AG09309 (cell line): ENCODE measurements at places on chromosomes 12 and 14.

DNA sequence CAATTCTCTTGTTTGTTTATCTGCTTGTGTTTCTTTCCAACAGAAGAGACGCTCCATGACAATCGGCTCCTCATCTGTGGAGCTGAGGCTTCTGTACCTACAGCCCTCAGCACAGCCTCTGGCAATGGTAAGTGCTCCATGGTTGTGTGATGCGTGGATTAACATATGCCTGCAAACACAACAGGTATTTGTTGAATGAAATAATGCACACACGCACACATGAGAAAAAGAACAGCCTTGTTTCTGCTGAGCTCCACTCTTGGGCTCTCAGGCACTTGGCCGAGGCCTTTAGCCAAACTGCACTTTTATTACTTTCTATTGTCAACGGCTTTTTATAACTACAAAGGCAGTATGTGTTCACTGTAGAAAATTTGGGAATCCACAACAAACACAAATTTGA is 120.4 kb upstream of the TMCC3 start:
- no peak for DNase-seq

GRCh38 chr12:44015333-44015941 is 179.6 kb downstream of the TMEM117 start:
- DNase-seq, result peak; percentile 37

- DNase-seq, result no peak
Measured at GRCh38 chr14:61113561-61114225, 132.6 kb downstream of the SLC38A6 start.

- DNase-seq, result peak; percentile 29
Measured at GRCh38 chr14:55780156-55780946, 200.3 kb downstream of the KTN1 start.

- DNase-seq, result no peak
Measured at GRCh38 chr12:92416385-92416812, 270.8 kb upstream of the BTG1 start.

DNA sequence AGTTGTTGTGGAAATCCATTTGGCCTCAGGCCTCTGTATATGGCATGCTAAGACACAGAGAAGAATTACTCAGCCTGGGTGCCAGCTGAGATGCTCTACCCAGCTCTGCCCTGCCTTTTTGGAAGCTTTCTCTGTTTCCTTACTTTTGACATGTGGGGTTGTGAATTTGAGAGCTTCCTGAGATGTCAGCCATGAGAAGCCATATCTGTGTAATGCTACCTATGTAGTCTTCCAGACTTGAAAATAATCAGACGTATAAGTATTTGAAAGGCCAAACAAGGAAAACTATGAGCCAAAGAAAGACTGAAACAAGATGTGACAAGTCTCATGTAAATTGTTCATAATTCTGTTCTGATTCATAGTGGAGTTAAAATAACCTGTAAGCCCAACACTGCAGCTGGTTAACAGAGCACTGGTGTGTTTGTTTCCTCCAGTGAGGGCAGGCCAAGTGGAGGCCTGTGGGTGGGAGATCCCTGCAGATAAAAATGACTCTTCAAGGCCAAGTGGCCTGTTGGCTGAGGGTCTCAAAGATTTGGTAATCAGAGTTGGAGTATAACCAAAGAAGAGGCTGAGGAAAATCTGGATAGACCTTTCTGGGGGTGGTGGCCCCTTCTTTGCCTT is 94.0 kb downstream of the TMX1 start:
- DNase-seq, result no peak

DNA sequence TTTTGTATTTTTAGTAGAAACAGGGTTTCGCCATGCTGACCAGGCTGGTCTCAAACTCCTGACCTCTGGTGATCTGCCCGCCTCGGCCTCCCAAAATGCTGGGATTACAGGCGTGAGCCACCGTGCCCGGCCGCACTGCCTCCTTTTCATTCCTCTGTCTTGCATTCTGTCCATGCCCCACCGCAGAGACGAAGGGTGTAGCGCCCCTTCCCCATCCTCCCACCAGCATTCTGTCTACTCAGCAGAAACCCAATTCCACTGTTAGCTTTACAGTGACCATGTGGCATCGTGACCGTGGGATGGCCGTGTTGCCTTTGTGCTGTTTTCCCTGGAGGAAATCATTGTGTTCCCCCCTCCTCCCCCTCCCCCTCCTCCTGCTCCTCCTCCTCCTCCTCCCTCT is 10.3 kb downstream of the TEX22 start:
- no peak for DNase-seq

GRCh38 chr12:8108808-8109398 is 14.5 kb upstream of the CLEC4A start:
- peak; percentile 48 for DNase-seq

DNA sequence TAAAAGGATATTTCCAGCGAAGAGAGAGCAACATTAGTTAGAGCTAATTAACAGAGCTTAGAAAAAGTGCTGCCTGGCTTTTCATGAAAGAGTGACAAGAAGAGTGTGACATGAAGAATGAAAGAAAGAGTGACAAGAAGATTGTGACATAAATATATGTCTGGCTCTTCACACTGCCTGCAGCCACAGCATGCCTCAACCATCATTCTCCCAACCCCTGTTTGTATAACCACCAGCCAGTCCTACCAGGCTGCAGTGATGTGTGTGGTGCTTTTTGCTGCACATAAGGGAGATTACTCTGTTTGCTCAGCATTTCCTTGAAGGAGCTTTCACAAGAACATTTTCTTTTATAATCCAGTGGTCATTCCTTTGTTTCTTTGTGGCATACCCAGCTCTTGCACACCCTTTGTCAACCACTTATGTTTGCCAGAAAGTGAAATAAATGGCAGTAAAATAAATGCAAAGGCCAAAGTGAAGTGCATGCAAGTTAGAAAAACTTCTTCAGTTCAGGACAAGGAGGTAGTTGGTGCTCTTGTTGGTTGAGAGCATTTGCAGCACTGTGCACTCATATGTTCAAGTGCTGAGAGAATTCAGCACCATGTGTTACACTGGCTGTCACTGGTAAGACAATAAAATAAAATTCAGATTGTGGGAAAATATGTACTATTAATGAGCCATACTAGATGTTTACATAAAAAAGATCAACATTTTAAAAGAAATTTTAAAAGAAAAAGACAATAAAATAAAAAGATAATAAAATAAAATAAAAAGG is 50.6 kb downstream of the KIF21A start:
- DNase-seq, result no peak
